ENCODE measurements at places on chromosomes 3 and 15.

GRCh38 chr3:122410639-122411038, 5.2 kb downstream of the WDR5B start:
- DNase-seq, result no peak

GRCh38 chr3:181637056-181637455, 74.7 kb upstream of the SOX2 start:
- DNase-seq, result no peak

DNA sequence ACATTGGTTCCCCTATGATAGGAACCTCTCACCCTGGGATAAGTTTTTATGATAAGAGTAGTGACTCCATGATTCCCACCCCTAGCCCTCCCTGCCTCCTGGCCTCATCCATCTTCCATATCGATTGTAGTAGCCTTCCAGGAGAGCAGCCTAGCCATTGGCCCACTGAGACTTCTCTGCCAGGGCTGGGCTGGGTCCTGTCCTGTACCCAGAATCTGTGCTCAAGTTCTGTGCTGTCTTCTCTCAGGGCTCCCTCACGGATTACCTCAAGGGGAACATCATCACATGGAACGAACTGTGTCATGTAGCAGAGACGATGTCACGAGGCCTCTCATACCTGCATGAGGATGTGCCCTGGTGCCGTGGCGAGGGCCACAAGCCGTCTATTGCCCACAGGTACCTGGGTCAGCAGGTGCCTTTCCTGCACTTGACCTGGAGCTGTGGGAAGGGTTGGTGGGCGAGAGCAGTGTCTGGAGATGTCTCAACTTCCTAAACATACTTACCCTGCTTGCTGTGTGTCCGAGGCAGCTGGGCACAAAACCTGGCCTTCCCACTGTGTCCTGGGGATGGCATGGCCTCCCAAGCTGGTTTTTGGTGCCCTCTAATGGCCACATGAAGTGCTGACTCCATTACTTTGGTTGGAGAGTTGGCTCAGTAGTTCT, 16.6 kb upstream of the EXOG start:
- peak; percentile 79 for DNase-seq

DNA sequence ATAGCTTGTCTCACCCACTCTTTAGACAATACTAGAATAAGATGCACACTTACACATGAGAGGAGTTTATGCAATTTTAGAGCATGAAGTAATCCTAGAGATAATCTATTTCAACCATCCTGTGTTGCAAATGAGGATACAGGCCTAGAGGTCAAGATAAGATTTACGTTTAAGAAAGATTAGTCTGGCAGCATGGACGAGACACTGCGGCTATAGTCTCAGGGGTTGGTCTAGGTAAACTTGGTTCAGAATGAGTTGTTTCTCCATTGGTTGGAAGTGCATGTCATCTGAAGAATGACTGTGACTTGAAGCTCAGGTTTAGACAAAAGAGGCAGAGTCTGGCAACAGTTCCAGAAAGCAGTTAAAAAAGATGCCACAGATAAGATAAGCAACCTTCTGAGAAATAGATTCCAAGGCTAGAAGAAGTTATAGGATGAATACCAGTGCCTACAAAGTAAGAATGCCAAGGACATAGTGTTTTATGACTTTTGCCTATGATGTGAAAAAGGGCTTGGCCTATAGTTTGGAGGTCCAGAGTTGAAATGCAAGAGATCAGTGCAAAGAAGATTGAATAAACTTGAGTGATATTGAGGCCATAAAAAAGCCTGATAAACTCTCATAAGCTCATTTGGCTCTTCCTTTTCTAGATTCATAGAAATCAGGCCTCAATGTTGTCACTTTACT, 631.0 kb downstream of the SQOR start:
- no peak for DNase-seq

DNA sequence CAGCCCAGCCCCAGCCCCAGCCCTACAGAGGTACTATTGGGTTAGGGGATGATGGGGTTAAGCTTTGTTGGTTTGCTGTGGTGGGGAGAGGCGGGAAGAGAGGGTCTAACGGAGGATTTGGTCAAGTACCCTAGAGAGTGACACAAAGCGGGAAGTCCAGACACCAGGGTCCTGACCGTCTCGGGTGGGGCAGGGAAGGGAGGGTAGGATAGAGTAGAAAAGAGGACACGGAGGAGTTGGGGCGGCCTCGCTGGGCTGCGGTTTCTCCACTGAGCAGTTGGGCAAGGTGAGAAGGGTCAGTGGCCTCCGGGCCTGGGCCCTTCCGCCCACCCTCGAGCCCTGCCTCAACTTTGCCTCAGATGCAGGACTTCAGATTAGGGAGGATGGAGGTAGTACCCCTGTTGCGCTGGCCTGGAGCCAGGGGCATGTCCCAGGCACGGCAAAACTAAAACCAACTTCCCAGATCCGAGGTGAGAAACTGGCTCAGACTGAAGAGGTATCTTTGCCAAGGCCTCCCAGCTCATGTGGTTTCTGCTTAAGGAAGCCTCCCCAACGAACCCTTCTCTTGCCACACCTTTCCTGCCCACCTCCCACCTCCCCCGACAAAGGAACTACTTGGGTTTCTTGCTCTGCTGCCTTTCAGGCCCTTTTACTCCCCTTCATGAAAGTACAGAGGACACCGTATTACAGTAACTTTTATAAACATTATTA, 551 bp downstream of the PML start:
- DNase-seq, result no peak

DNA sequence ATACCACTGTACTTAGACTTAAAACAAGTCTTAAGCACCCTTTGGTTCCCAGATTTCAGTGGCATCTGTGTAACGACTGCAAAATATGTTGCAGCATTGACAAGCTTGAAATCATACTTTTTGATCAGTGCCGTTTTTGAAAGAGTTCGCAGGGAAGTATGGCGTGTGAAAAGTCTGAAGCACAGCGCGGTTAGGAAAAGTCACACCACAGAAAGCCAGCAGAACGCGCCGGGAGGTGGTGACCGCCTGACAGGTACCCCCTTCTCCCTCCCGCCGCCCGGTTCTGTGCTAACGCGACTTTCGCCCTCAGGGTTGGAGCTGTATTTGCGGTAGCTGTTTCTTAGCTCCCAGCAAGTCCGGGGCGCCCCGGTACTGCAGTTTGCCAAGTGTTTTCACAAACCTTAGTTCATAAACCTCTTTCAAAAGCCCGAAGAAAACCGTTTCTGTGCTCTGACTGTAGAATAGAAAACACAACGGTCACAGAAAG, 481 bp upstream of the CRYBG3 start:
- peak; percentile 26 for DNase-seq

GRCh38 chr3:73280746-73281145, 219.3 kb downstream of the EBLN2 start:
- DNase-seq, result no peak

- DNase-seq, result no peak
These were observed 84.7 kb downstream of the ADAMTS17 start for GRCh38 chr15:100256970-100257650.

DNA sequence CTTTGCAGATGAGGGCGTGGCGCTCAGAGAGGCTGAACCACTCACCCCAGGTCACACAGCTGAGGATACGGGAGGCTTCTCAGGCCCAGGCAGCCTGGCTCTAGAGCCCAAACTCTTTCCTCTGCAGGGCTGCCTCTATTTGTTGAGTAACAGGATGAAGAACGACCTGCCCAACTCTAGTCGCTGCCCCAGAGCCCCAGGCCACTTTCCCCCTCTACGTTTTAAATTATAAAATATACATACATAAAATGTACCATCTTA, 19.2 kb upstream of the ZXDC start:
- no peak for DNase-seq

GRCh38 chr3:184750349-184751083, 38.7 kb upstream of the MAGEF1 start:
- no peak for DNase-seq

DNA sequence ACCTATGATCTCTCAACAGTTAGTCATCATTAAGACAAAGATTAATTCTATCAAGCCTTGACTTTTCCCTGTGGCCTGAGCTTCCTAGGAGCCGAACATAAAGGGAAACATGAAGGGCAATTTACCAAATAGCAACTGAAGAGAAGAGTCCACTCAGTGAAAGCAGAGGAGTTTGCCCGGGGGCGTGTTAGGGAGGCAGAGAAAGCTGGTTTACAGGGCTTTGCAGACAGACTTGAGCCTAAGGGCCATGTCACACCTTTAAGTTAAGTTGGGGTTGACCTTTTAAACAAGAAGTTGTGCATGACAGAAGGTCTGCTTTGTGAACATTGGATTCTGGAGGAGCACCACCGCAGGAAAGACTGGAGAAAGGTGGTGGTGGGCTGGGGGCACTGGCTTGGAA, 701.8 kb upstream of the CFAP20DC start:
- no peak for DNase-seq

DNA sequence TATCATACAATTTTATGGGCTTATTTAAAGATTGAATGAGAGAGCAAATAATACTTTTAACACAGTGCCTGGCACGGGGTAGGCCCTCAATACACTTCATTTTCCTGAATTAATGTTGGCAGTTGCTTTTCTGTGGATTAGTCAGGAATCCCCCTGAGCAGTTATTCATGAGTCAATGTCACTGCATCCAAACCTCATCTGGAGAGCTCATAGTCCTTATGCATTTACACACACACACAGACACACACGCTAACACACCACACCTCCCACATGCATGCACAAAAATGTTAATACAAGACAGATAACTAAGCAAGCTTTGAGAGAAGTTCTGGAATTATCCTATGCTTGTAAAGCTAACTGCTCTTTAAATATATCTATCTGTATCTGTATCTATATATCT, 34.0 kb upstream of the TNFAIP8L3 start:
- no peak for DNase-seq

- no peak for DNase-seq
These were observed 50.6 kb upstream of the AZI2 start for GRCh38 chr3:28399206-28399605.

GRCh38 chr15:55676507-55676906, 66.4 kb downstream of the PRTG start:
- DNase-seq, result no peak

- DNase-seq, result no peak
These were observed 392.7 kb downstream of the PTPRG start for GRCh38 chr3:61954097-61954540.

GRCh38 chr3:123769356-123769743, 114.8 kb downstream of the MYLK start:
- no peak for DNase-seq

DNA sequence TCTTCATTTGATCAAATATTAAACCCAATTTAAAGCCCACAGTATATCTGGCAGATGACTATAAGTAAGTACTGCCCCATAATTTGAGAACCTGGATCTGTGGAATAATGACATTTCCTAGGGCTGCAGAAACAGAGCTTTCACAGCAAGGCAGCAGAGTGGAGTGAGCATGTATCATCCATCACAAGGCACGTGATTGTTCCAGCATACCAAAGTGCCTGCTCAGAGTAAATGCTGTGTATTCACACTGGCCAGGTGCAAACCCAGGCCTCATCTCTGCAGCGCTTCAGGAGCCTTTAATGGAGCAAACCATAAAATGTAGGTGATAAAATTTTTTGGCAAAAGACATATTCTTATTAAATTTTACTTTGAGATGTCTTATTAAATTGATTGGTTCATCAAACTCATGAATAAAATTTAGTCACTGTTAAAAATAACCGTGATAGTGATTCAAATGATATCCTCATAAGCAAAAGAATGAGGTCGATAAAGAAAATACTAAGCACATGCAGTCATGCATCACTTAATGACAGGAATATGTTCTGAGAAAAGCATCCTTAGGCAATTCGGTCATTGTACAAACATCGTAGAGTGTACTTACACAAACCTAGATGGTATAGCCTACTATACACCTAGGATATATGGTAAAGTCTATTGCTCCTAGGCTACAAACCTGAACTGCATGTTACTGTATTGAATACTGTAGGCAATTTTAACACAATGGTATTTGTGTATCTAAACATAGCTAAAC, 99.3 kb upstream of the SLC24A5 start:
- no peak for DNase-seq

GRCh38 chr15:52281085-52282035, 14.2 kb downstream of the MYO5C start:
- no peak for DNase-seq

DNA sequence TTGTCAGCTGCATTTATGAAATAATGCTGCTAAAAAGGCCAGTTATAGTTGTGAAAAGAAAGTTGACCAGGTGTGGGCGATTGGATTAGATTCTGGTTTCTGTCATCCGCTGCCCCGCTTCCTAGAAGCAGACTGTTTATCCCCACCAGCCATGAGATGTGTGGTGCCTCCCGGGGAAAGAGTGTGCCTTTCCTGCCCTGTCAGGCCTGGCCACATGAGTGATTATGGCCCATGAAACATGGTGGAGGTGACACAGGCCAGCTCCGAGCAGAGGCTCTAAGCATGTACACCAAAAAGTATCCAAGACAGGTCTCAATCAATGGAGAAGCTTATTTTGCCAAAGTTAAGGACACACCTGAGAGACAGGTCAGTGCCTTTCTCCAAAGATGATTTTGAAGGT, 85.4 kb upstream of the ABHD2 start:
- no peak for DNase-seq

- DNase-seq, result no peak
These were observed 125.6 kb downstream of the VPS8 start for GRCh38 chr3:184937611-184938010.

DNA sequence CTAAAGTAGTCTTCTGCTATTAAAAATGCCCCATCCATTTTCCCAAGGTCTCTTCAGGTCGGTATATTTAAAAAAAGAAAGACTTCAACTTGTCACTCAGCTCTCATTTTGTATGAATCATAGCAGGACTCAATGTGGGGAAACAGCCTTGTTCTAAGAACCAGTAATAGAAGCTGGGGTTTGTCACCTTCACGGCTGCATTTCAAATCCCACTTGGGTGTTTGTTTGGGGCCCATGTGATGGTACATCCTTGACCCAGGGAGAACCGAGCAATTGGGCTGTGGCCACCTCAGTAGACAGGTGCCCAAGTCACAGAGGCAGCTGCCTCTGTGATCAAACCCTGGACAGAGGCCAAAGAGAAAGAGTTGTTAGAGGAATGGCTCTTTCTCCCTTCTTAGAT, 70.3 kb upstream of the ARL8B start:
- DNase-seq, result peak; percentile 42

- DNase-seq, result no peak
These were observed 3.5 kb downstream of the PLXND1 start for GRCh38 chr3:129602730-129603560.

- DNase-seq, result no peak
These were observed 231.8 kb upstream of the TBL1XR1 start for GRCh38 chr3:177429079-177429478.

- DNase-seq, result no peak
These were observed 835 bp downstream of the MEIS2 start for GRCh38 chr15:37099319-37100108.

GRCh38 chr3:31960793-31961431, 20.1 kb downstream of the OSBPL10 start:
- peak; percentile 28 for DNase-seq

- no peak for DNase-seq
These were observed 119.3 kb downstream of the GLDN start for GRCh38 chr15:51460796-51461195.

GRCh38 chr3:120275618-120276017, 9.4 kb downstream of the GPR156 start:
- DNase-seq, result no peak

- no peak for DNase-seq
These were observed 87.6 kb downstream of the NEK11 start for GRCh38 chr3:131114256-131114655.

GRCh38 chr15:100923902-100924301, 4.7 kb downstream of the LRRK1 start:
- DNase-seq, result no peak

Measured in GM10248 (cell line).